ENCODE measurements at places on chromosomes 13 and 19. TPM values are rescaled to one million over a fixed set of nuclear protein-coding genes. Genes with fewer than 3 reads are reported as not detected.
A peak's percentile ranks its signal among the peaks of the same experiment; 100 is the strongest.

The DAND5 gene
- total RNA-seq = not detected

The HIF3A gene
- not detected for total RNA-seq

The ZNF845 gene
- total RNA-seq = 7.5 TPM

DNA sequence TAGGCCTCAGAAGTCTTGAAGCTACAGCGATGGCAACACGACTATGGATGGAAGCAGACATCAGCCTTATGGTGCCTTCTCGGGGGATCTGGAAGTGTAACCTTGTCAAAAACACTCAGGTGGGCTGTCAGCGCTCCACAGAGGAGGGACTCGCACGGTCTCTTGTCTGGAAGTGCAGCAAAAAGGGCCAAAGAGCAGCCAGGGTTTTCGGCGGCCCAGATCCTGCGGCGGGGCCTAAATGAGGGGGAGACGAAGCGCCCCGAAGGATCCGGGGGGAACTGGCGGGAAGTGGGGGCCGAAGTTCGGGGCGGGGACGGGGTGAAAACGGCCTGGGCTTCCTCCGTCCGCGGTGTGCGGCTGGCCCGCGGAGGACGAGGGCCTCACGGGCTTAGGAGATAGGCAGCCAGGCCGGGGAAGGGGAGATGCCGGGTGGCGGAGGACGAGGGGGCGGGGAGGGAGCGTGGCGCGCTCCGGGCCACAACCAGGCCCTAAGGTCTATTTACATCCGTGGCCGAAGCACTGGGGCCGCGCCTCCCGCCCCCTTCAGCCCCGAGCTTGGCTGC, 637 bp downstream of the RANBP3 start:
- DNase-seq = no peak

DNA sequence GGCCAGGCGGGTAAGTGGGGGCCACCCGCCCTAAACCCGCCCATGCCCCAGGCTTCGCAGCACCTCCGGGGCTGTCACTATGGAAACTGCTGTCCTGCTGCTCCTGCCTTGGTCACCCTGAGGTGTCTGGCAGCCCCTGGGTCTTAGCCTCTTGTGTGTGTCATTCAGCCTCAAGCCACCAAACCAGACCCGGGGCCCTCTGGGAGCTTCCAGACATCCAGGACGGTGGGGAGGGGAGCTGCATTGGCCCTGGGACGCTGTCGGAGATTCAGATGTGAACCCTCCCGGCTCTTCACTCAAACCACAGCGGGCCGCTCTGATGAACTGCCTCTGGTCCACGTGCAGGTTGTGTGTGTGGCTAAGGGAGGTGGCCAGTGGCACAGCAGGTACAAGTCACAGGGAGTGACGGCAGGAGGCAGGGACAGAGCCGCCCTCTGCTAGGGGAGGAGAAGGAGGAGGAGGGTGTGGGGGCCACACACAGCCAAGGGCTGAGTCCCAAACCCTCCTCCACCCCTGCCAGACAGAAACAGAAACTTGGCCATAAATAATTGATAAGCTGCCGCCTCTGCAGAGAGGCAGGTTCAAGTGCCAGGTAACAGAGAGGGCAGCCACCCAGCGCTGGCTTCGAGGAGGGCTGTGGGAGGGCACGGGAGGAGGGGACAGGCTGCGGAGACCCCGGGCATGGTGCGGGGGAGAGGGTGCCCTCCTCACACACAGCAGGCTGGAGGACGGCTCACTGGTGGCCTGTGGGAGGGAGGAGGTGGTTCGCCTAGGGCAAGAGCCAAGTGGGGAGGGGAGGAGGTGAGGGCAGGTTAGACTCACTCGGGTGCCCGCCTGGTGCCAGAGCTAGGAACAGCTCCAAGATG, 8.0 kb downstream of the NANOS3 start:
- no peak for DNase-seq

GRCh38 chr19:5340637-5341447, at the start of gene PTPRS:
TSS of gene PTPRS (minus strand) at chr19:5340812. CDS start at chr19:5286140, 54,672 bp downstream.
- peak; percentile 78 for DNase-seq

DNA sequence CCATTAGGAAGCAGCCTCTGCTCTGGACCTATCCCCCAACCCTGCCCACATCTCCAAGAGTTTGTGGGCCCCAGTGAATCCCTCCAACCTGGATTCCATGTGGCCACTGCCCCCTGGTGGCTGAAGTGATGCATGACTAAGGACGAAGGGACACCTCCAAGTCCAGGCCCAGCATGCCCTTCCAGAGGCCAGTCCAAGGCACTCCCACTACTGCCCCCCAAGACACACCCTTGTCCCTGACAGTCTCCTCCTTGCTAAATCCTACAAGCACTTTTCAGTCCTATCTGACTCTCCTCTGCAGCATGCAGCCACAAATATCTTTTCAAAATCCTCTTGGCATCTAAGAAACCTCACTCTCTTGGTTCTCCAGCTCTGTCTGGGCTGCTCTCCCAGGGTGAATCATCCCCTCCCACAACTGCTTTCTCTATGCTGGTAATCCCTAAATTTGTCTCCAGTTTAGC, 33.0 kb downstream of the DEDD2 start:
- peak; percentile 94 for DNase-seq

DNA sequence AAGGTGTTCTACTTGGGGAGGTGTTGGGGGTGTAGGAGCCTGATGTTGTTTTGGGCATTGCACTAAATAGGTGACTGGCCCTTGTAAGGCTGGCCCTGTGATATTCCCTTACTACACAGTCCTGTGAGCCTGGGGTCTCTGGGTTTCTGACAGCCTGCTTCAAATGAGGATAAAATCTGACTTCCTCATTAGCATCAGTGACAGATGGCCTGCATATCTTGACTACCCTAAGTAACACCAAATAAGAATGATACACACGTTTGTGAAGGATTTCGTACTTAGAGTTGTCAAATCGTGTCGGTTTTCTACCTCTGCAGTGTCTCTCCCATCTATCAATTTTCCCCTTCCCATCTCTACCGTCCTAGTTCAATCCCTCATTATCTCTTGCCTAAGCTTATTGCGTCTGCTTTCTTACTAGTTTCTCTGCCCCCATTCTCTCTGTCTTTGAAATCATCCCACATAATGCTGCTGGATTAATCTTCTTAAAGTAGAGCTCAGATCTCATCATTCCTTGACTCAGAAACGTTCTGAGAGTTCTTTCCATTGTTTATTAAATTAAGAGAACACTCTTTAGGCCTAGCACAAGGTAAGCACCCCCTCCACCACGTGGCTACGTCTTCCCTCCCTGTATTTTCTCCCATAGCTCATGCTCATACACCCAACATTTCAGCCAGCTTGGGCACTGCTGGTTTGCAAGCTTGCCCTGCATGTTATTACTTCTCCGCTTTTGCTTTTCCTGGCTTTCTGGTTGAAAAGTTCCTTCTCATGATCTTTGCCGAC, 26.2 kb upstream of the CNMD start:
- no peak for DNase-seq

DNA sequence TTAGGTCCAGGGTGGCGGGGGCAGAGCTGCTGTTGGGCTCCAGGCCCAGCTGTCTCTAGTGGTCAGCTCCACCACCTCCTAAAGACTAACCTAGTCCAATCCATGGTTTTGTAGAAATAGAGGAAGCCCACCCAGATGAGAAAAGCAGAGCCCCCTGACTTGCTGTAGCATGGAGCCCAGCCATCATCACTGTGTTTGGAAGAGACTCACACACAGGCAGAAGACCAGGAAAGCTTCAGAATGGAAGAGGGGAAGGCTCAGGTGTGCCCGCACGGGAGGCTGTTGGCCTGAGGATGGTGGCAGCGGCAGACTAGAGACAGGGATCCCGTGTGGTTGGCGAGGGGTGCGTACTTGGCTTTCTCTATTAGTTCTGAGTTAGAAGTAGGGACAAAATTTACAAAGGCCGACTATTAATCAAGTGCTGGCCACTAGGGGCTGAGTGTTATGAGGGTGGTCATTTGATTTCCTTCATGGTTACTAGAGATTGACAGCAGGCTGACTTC, 193.2 kb upstream of the SOX1 start:
- DNase-seq = no peak

Measured in myocyte (in vitro differentiated cells).